ENCODE measurements at places on chromosomes 3 and 15. TPM values are rescaled to one million over a fixed set of nuclear protein-coding genes. Genes with fewer than 3 reads are reported as not detected.

DNA sequence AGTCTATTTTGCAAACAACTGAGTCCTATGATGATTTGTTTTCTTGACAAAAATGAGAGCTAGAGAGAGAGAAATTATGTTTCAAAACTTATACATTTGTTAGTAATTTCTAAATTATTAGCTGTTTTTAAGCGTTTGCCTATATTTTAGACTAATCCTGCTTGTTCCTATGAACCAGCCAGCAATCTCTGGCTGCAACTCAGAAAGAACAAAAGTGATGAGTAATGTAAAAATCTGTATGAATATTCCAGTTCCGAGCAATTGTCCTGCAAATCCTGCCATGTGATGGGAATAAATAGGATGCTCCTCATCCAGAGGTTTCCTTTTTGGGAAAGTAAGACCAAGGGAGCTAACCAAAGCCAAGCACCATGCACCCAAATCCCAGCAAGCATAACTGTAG, 228.3 kb upstream of the GBE1 start:
- DNase-seq = no peak

DNA sequence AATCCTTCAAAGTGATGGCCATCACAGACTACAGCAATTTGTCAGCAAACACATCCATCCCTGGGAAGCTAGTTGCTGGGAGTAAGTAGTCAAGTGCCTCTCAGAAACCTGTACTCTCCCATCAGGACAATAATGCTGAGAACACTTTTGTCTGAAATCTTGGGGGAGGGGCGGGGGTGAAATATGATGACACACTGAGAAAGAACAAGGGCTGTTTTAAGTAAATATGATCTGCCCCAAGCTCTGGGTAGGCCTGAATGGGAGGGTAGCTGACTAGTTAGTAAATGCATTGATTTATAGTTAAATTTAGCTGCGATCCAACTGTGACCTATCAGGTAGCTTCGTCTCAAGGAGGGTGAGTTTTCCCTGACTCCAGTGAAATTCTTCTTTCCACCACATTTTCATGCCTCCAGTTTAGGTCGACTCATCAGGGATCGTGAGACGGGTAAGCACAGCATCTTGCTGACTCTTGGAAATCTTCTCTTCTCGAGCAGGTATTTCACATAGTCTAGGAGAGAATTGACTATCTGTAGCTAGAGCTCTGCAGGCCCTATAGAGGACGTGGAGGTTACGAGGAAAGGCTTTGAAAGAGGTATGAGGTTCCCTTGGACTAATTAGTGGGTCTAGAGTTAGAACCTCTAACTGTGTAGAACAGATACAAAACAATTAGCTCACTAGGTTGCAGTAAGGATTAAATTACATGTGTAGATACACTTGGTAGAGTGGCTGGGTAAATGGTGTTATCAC, 213.4 kb upstream of the SLC2A2 start:
- no peak for DNase-seq

- DNase-seq = no peak
These were observed 219.0 kb downstream of the SHQ1 start for GRCh38 chr3:72629191-72629631.

DNA sequence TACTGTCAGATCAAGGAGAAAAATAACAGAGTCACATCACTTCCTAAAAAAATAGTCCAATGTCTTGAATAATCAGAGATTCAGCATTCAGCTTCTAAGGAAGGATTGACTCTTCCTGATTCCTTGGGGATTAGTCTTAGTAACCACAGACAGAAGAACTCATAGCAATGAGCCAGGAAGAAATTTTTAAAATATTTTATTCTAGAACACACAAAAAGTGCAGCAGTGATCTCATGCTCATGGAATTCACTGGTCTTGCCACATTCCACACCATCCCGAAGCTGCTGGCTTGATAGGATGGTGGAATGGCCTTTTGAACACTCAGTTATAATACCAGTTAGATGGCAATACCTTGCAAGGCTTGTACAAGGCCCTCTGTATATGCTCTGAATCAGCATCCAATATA, 43.0 kb upstream of the ABI3BP start:
- no peak for DNase-seq

DNA sequence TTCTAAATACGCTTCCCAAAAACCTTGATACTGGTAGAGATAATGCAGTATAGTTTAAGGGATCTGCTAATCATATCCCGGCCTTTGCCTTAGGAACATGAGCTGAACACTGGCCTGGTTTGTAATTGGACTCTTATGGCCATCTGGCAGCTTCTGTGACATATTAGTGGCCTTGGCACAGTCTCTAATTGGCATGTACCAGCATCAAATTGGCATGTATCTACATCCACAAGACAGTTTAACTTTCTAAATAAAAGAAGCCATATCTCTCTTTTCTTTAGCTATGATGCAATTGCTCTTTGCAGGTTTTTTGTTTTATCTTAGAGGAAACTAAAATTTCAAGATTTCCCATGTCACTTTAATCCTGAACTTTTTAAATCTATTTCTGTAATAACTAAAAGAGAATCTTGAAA, 44.6 kb upstream of the FILIP1L start:
- no peak for DNase-seq

DNA sequence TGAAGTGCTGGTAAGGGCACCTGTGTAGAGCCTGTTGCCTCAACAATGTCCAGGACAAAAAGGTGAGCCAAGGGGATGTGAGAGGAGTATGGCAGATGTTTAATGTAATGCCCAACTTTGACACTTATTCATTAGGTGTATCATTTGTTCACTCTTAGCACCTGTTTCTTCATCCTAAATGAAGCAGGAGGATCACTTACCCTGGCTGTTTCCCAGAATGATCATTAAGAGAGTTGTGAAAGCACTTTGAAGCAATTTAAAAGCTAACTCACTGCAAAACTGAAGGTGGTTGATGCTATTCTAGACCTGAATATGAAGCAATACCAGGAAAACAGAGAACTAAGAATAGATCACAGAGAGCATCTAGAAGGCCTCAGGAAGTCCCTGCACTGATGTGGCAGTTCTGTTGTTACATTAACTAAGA, 3.4 kb upstream of the HHLA2 start:
- DNase-seq = no peak

- DNase-seq = no peak
These were observed 173.3 kb downstream of the PDZRN3 start for GRCh38 chr3:73451301-73451944.

- peak; percentile 85 for DNase-seq
These were observed 526 bp downstream of the GPD1L start for GRCh38 chr3:32106929-32107362.

- DNase-seq = no peak
These were observed 466.7 kb downstream of the ERC2 start for GRCh38 chr3:56001537-56001936.

- no peak for DNase-seq
These were observed 7.1 kb downstream of the TJP1 start for GRCh38 chr15:29815000-29815710.

DNA sequence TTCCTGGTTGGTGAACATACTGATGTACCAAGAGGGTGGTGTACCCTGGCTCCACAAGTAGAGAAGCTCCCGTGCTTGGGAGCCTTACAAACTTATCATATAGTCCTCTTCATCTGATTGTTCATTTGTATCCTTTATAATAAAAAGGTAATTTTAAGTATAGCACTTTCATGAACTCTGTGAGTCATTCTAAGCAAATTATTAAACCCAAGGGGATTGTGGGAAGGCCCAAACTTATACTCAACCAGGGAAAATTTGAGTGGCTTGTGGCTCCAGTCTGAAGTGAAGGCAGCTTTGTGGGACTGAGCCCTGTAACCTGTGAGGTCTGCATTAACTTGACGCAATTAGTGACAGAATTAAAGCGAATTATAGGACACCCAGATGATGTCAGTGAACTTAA, 29.0 kb downstream of the TTBK2 start:
- DNase-seq = no peak

DNA sequence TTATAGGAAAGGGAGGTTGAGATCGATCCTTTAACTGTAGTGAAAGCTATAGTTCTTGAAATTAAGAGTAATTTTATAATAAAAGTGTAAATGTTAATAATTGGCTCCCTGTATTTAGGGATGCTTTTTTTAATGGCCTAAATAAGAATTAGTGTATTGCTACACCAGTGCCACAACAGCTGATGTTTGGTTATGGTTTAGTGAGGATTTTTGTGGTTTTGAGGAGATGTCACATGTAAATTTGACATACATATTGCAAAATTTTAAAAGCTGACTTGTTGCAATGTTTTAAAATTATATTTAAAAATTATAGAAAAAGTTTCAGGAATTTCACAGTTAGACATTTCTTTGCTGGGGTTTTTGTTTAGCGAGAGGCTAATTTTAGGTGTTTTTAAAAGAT, 3.9 kb downstream of the TSC22D2 start:
- DNase-seq = no peak

DNA sequence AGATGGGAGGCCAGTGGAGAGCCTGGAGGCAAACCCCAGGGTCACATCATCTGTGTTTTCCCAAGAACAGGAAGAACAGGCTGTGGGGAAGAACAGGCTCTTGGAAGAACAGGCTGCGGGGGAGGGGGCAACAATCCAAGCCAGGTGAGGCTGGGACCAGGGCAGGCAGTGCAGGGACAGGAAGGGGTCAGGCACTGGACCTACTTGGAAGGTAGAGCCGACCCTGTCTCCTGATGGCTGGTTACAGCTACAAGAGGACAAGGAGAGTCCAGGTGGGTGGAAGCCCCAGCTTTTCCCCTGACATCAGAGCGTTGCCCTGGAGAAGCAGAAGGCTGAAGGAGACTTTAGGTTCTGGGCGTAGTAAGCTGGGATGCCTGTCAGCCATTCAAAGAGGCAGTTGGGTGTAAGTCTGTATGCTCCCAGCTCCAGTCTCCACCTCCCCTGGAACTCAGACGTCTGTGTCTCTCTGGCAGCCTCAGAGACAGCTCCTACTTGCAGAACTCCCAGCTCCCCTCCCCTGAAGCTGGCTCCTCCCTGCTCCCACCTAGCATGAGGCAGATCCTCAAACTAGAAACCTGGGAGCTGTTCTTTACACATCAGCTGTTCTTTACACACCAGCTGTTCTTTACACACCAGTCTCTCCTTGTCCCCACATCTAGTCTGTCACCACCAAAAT, 130.9 kb downstream of the DNAJB8 start:
- DNase-seq = no peak

DNA sequence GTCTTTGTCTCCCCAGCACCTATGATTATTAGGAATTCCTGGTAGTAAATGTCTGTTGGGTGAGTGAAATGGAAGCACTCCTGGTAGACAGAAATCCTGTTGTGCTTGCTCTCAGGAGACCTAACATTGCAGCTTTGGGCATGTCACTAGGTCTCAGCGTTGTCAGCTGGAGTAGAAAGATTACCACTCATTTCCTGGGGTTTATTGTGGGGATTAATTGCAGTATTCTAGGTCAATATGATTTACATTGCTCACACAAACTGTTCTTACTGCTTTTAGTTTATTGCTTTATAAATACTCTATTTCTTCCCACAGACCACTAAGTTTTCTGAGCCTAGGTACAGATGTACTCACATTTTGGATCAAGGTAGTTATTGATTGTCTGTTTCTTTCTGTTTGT, 5.1 kb downstream of the TSEN2 start:
- no peak for DNase-seq

DNA sequence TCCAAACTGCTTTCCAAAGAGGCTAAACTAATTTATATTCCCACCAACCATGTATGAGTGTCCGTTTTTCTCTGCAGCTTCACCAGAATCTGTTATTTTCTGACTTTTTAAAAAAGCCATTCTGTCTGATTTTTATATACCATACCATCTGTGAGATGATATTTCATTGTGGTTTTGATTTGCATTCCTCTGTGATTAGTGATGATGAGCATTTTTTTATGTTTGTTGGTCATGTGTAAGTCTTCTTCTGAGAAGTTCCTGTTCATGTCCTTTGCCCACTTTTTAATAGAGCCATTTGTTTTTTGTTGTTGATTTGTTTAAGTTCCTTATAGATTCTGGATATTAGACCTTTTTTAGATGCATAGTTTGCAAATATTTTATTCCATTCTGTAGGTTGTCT, 179.4 kb upstream of the ALCAM start:
- DNase-seq = no peak

DNA sequence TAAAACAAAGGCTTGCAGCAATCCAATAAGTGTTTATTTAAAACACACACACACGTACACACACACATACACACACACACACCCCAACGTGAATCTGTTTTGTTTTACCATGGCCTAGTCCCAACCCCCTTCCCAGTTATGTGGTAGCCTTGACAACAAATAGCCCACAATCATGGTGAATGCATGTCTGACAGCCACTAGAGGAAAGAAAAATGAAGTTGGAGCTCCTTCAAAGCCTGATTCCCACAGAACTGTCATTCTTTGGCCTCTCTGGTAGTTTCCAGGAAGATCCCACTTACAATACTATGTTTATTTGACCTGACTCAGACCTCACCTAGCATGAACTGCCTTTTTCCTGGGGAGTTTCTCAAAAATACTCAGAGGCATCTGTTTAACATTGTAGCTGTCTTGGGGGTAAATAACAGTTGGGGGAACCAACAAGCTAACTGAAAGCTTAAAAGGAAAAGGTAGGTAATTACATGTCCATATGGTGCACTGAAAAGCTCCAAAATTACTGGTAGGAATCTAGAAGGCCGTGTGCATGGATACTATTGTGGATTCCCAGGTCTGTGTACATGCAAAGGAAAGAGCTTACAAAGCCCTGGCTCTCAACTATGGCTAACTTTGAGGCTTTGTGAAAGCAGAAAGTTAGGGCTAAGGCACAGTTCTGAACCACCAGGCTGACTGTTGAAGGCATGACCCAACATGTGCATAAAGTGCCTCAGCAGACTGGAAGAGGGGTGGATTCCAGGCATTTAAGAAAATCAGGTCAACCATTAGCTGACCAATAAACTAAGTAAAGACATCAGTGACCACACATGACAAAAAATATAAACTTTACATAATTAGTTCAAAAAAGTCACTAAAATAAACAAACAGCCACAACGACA, 65.3 kb downstream of the FAIM start:
- DNase-seq = no peak

- DNase-seq = peak; percentile 43
These were observed 267.1 kb downstream of the RPLP1 start for GRCh38 chr15:69719527-69720240.

DNA sequence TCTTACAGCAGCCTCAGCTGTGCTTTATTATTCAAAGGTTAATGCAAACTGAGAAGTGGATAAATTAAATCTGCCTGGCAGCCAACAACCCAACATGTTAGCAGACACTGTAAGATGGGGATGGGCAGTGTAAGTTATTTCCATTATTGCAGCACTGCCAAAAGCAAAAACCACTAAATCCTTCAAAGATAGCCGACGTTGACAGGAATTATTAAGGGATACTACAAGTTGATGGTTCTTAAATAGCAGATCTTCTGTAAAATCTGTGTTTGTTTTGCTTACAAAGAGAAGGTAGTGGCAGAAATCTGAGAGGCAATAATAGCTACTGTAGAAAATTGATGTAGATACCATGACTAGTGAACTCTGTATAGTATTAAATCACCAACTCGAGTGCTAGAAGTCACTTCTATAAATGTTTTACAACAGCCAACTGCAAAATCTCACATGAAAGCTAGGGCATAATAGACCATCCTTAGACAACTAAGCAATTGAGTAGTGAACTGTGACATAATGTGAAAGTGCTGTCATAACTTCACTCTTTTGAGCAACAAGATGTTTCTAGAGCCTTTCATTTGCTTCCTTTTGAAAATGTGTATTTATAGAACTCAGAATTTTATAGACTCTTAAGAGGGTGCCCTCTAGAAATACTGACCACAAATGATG, 278.6 kb downstream of the UBE2E2 start:
- DNase-seq = no peak

Gene XCR1
- total RNA-seq = 0.20 TPM

Gene ADPRH
- total RNA-seq = 2.7 TPM

Gene EFL1
- 33.1 TPM for total RNA-seq

Gene ILDR1
- 10.9 TPM for total RNA-seq

Gene CLDN18
- not detected for total RNA-seq

Gene NDN
- 49.8 TPM for total RNA-seq

Gene TERC
- total RNA-seq = 7.6 TPM

Gene SLC35A5
- 34.9 TPM for total RNA-seq

Gene ALG1L2
- total RNA-seq = 2.5 TPM

Gene FES
- total RNA-seq = 7.9 TPM

Gene C2CD4A
- 0.29 TPM for total RNA-seq

Measured in mucosa of descending colon (tissue), 3 donors.